ENCODE measurements at places on chromosomes 2 and 18.

DNA sequence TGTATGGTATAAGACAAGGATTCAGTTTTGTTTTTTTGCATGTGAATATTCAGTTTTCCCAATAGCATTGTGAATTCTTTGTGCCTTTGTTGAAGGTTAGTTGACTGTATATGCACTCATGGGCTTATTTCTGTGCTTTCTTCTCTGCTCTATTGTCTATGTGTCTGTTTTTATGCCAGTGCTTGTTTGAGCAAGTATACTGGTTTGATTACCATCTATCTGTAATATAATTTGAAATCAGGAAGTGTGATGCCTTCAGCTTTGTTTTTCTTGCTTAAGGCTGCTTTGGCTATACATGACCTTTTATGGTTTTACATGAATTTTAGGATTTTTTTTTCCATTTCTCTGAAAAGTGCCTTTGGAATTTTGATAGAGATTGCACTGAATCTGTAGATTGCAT is 23.5 kb downstream of the COLEC11 start:
- DNase-seq, result no peak

DNA sequence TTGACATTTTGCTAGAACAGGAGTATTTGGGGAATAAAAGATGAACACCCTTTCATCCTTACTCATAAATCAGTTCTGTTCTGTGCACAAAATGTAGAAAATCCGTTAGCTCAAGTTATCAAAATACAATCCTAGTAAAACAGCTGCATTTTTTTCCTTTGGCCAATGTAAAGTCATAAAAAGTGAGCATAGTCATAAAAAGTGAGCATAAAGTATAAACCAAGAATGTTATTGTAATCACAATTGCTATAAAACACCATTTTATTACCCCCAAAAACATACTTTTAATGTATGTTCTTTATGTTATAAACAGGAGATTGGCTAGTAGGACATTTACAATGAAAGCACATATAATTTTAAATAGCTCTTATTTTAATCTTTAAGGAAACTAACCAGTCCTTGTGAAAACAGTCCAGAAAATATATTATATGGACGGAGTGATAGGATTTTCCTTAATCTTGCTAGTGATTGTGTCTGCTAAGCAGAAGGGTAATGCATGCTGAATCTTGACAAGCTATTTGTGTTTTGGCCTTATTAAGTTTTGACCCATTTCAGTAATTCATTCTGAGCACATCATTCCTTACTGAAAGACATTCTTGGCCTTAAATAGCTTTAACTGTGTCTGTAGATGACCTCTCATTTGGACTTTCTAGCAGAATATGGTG is 891.8 kb downstream of the DSC3 start:
- no peak for DNase-seq

DNA sequence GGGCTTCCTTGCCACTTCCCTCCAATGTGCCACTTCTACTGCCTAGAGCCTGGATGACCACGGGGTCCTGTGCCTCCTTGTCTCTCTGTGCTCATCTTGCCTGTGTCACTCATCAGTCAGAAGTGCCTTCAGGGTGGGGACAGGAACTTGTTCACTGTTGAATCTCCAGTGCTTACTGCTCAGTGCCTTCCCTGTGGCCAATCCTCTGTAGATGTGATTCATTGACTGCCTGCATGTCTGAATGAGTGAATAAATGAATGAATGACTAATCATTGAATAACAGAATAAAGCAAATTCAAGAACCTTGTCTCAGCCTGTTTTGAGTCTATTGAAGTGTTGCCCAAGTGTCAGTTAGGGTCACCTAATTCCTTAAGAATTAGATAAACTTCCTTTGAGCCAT is 42.3 kb upstream of the FAM136A start:
- DNase-seq, result peak; percentile 43

GRCh38 chr18:48834413-48835031 is 116.2 kb downstream of the SMAD7 start:
- peak; percentile 95 for DNase-seq

DNA sequence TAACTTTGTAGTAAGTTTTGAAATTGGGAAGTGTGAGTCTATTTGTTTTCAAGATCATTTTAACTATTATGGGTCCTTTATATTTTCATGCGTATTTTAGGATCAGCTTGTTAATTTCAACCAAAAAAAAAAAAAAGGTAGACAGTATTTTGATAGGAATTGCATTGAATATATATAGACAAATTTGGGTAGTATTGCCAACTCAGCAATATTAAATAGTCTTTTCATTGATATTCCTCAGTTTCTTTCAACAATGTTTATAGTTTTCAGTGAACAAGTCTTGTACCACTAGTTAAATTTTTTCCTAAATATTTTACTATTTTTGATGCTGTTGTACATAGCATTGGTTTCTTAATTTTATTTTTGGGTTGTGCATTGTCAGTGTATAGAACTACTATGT is 149.9 kb downstream of the TAF4B start:
- DNase-seq, result no peak

GRCh38 chr2:150427298-150427697 is 60.2 kb downstream of the RND3 start:
- DNase-seq, result no peak
